ENCODE measurements at places on chromosomes 13 and 19.

- DNase-seq: no peak
Measured at GRCh38 chr19:4580961-4581665, 21.6 kb upstream of the SEMA6B start.

DNA sequence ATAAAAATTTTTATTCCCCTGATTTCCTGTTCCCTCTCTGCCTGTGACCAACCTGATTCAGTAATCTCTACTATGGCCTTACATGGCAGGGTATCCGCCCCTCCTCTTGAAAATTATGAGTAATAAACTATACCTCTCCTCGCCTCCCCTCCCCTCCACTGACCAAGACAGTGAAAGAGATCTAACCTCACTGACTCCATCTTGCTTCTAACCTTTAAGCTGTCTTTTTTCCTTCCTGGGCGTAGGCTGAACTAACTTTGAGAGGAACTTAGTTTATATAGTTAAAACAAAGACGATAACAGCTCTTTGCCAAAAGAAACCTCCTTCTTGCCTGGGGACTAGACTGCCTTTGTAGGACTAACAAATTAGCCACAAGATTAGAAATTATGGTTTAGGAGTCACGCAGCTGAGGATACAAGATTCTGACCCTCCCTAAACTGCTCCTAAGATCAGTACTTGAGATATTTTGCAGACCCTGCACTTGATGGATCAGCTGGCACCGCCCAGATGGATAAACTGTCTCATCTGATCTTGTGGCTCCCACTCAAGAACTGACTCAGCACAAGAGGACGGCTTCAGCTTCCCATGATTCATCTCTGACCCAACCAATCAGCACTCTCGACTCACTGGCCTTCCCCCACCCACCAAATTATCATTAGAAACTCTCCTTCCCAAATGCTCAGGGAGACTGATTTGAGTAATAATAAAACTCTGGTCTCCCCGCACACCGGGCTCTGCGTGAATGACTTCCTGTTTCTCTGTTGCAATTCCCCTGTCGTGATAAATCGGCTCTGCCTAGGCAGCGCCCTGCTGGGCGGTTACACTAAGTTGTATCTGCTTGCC is 187.1 kb downstream of the TDRD3 start:
- no peak for DNase-seq

DNA sequence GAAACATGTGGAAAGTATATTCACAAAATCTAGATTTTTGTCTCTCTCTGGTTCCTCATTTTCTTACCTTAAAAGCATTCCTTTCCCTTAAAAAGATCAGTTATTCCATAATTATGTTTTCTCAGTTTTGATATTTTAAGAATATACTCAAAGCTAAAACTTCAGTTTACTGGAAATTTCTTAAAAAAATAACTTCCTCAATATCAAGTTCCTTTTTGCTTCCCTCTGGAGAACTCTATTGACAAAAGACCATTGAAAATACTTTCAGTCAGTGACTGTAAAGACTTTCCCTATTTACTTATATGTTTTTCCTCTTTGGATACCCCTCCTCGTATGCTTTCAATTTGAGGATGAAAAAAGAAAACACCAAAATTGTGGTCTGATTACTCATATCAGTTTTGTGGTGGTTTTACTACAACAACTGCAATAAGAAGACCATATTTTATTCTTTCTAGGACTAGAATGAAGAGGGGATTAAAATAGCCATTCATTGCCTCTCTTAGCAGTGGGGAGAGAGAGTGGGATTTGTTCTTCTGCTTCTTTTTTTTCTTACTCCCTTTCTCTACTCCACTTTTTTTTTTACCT is 113.2 kb downstream of the ESD start:
- no peak for DNase-seq

DNA sequence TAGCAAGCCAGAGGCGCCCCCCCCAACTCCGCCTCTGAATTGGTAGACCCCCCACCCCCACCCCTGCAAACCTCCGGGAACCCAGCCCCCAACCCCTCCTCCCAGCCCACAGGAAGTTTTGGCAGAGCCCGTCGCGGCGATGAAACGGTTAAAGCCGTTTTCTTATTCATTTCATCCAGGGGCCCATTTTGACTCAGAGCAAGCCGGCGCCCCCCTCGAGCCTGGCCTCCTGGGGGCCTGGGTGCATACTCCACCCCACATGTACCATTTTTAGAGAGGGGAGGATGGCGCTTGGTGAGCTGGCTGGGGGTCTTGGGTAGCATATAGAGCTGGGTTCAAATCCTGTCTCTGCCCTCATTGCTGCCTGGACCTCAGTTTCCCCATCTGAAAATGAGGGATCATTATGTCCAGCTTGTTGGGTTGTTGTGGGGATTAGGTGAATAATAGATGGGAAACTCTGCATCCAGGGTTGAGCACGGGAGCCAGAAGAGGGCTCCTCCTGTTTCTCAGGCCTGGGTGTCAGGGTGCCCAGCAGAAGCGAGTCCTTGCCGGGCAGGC is 7.9 kb upstream of the JUNB start:
- no peak for DNase-seq

DNA sequence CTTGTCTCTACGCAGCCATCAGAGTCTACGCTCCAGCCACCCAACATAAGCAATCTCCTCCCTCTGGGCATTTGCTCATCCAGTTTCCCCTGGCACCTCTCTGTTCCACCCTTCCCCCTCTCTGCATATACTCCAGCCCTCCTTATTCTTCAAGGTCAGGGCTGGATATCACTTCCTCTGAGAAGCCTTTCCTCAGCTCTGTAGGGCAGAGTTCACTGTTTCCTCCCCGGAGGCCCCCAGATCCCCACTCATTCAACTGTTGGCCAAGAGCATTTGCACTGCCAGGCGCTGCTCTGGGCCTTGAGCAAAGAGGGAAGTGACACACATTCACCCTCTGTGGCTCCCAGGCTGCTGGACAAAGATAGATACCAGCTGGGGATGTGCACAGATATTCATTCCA is 3.3 kb downstream of the FCGRT start:
- DNase-seq: no peak

GRCh38 chr13:47869776-47870175 is 131.3 kb downstream of the SUCLA2 start:
- no peak for DNase-seq

- no peak for DNase-seq
Measured at GRCh38 chr13:36910545-36910944, 9.5 kb downstream of the SMAD9 start.

GRCh38 chr19:54560881-54561385 is 12.7 kb upstream of the LILRA2 start:
- DNase-seq: no peak

DNA sequence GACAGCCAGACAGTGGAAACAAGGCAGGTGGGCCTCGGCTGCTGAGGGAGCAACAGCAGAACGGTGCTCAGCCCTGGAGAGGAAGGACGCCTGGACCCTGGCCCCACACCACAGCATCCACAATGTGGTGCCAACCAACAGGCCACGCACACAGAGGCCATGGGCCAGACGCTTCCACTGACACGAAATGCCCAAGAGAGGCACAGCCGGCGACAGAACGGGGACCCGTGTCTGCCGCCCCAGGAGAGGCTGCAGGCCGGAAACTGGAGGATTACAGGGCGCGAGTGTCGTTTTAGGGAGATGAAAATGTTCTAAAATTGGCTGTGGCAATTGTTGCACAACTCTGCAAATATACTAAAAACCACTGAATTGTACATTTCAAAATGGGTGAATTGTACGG is 69.7 kb downstream of the RASA3 start:
- DNase-seq: no peak

DNA sequence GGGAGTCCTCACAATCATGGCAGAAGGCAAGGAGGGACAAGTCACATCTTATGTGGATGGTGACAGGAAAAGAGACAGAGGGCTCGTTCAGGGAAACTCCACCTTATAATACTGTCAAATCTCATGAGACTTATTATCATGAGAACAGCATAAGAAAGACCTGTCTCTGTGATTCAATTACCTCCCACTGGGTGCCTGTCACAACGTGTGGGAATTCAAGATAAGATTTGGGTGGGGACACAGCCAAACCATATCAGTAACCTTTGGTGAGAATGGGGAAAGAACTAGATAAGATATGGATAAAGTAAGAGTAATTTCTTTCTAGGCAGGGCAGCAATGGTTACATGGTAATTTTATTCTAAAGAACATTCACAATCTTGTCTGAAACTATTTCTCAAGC is 344.9 kb upstream of the KLF12 start:
- DNase-seq: no peak

DNA sequence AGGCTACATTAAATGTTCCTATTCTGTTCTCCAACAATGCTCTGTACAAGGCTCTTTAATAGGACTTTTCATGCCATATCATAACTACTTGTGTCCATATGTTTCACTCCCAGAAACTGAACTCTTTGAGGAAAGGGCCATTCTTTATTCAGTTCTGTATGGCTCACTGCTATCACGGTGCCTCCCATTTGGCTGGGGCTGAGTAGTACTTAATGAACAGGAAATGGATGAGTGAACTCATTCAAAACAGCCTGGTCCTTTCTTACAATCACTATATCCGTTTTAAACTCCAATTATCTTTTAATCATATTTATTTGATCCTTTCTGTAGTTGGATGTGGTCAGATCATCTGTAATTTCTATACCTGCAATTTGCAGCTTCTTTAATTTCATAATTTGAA is 410.6 kb downstream of the TBC1D4 start:
- DNase-seq: no peak

DNA sequence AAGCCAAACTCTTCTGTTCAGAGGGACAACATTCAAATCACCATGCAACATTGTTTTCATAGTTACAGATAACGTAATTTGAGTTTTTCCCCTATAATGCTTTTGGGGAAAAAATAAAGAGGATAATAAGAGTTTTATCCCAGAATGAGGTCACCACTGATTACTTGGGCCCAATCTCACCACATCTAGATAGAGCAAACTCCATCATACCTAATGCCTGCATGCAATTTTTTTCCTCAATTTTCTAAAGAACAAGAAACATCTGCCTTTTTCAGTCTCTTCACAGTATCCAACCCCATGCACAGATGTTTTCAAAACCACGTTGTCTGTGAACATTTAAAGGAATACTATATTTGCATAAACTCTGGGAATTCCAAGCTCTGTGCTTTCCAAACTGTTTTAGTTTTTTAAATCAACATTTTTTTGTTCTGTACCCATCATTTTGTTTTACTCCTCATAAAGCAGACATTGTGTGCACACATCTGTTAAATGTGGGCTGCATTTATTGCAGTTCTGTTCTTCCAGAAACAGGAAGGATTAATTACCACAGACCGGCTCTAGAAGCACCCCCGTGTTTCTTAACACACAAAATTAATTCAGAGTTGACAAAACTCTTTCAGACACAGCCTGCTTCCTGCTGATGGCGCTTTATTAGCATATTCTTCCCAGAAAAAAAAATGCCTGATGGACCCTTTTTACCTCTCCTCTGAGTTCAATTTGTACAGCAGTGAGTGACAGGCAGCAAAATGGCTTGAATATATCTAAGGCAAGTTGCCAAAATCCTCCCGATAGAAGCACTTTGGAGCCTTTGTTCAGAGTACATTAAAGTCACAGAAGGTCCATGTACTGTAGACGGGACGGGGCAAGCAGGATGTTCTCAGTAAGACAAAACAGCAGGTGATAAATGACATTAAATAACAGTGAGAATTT is 1171.9 kb downstream of the EFNB2 start:
- no peak for DNase-seq

- DNase-seq: no peak
Measured at GRCh38 chr19:6725513-6726231, 5.2 kb upstream of the C3 start.

DNA sequence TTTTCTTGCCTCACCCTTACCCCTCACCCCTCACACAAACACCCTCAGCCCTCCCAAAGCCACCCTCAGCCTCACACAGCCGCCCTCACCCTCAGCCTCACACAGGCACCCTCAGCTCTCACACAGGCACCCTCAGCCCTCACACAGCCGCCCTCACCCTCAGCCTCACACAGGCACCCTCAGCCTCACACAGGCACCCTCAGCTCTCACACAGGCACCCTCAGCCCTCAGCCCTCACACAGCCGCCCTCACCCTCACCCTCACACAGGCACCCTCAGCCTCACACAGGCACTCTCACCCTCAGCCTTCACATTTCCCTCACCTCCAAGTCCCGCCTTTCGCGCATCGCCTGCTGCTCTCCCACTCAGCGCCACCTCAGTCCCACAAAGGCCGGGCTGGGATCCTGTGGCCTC is 287 bp upstream of the ZSCAN22 start:
- DNase-seq: no peak

- no peak for DNase-seq
Measured at GRCh38 chr19:33163481-33163880, 30.6 kb upstream of the LRP3 start.

- DNase-seq: no peak
Measured at GRCh38 chr13:59837101-59837500, 326.6 kb downstream of the DIAPH3 start.

DNA sequence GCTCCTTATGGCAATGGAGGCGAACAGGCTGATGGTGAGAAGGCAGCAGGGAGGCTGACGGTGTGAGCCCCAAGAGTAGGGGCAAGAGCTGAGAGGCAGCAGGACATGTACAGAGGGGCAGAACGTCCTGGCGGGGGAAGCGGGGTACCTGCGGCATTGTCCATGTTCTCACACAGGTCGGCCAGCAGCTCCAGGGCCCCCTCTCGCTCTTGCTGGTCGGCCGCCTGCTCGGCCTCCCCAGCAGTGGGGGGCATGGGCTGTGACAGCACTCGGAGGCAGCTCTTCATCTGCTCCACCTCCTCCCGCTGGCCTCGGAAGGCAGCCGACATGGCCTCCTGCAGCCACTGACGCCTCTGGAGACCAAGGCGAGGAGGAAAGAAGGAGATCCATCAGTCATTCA is 2.4 kb downstream of the HSPBP1 start:
- no peak for DNase-seq

GRCh38 chr13:107254392-107254791 is 686.5 kb upstream of the ARGLU1 start:
- DNase-seq: no peak

- no peak for DNase-seq
Measured at GRCh38 chr13:100725472-100725871, 50.9 kb upstream of the TMTC4 start.
